ENCODE measurements at places on chromosomes 2 and 18. TPM values are rescaled to one million over a fixed set of nuclear protein-coding genes. Genes with fewer than 3 reads are reported as not detected.

METTL21A gene
- total RNA-seq, result 17.0 TPM

PAX8 gene
- not detected for total RNA-seq

FBXO41 gene
- 0.41 TPM for total RNA-seq

LIPG gene
- 2.9 TPM for total RNA-seq

BMP10 gene
- total RNA-seq, result not detected

LAMA1 gene
- total RNA-seq, result 4.5 TPM

SERPINB10 gene
- total RNA-seq, result 7.0 TPM

CD207 gene
- total RNA-seq, result not detected

IL1RN gene
- total RNA-seq, result 44.7 TPM

RAB27B gene
- 3.7 TPM for total RNA-seq

ELOA2 gene
- not detected for total RNA-seq

MREG gene
- total RNA-seq, result 4.4 TPM

GKN2 gene
- total RNA-seq, result not detected

SPATA3 gene
- total RNA-seq, result not detected

RAB1A gene
- 86.9 TPM for total RNA-seq

CABLES1 gene
- total RNA-seq, result 2.8 TPM

MTCL1 gene
- 36.9 TPM for total RNA-seq

PRKAG3 gene
- total RNA-seq, result 19.7 TPM

SERPINB5 gene
- 25.3 TPM for total RNA-seq

GCG gene
- total RNA-seq, result not detected

CNDP1 gene
- total RNA-seq, result not detected

KIF1A gene
- 8.9 TPM for total RNA-seq

TCF23 gene
- not detected for total RNA-seq

HDHD2 gene
- total RNA-seq, result 24.1 TPM

MDH1B gene
- 0.21 TPM for total RNA-seq

LCT gene
- total RNA-seq, result not detected

SP100 gene
- total RNA-seq, result 38.8 TPM

SERPINB13 gene
- total RNA-seq, result 17.5 TPM

VWC2L gene
- not detected for total RNA-seq

CFAP65 gene
- total RNA-seq, result not detected

ZC3H6 gene
- 10.8 TPM for total RNA-seq

ITM2C gene
- 88.1 TPM for total RNA-seq

MEP1B gene
- total RNA-seq, result 0.10 TPM

SNORC gene
- total RNA-seq, result 0.41 TPM

Measured in tongue (tissue), 3 donors.